ENCODE measurements at places on chromosomes 1 and 21. TPM values are rescaled to one million over a fixed set of nuclear protein-coding genes. Genes with fewer than 3 reads are reported as not detected.

DNA sequence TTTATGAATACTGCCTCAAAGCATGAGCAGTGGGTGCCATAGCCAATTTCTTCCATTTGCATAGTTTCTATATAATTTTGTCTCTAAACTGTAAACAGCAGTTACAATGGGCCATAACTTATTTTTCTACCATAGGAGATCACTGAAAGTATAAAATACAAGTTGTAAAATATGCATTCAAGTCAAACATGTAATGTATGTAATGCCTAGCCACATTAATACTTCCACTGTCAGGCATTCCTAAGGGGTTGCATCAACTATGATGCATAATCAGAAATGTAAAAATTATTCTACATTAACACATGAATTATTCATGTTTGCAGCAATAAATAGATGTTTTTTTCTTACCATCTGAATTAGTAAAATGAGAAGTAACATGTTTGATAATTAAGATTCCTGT, 560.3 kb upstream of the ZP4 start:
- H3K27me3 ChIP-seq: no peaks in the 10 kb centered on the region
- no peaks in the 10 kb centered on the region for H3K36me3 ChIP-seq
- H3K4me3 ChIP-seq: no peak overlapping the region
- no peak overlapping the region for H3K27ac ChIP-seq

Gene PIGR
- total RNA-seq: not detected

GRCh38 chr1:70156529-70157120, 48.8 kb downstream of the LRRC40 start:
- DNase-seq: no peak
- no peaks in the 10 kb centered on the region for H3K27me3 ChIP-seq
- H3K36me3 ChIP-seq: no peaks in the 10 kb centered on the region
- no peak overlapping the region for H3K4me3 ChIP-seq
- H3K27ac ChIP-seq: no peak overlapping the region
- H3K4me1 ChIP-seq: peaks cover 9% of the 10 kb centered on the region

Gene C8A
- total RNA-seq: not detected

DNA sequence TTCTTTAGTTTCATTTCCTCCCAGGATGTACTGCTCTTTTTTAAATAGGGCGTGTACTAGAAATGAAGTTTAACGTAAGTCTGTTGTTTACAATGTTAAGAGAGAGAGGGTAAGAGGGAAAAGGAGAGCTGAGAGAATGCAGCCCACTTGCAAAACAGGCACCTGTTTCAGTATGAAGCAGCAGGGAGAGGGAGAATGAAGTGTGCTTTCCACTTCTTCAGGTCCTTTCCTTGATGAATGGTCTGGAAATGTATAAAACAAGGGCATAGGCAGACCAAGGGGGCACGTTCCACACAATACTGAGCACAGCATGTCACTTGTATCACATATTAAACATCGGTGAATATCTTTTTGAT, 2.0 kb downstream of the KCNA3 start:
- H3K4me3 ChIP-seq: no peak overlapping the region
- H3K4me1 ChIP-seq: no peaks in the 10 kb centered on the region
- H3K27me3 ChIP-seq: peaks cover 62% of the 10 kb centered on the region
- H3K27ac ChIP-seq: no peak overlapping the region
- DNase-seq: peak; percentile 25

Gene INSRR
- 0.29 TPM for total RNA-seq
